NCI-H2029 treated with DMSO at 0.1 percent for 48 hours (cell line): ENCODE measurements at places on chromosomes 5 and 9.

GRCh38 chr9:22469928-22470544 lies 23.4 kb downstream of the DMRTA1 start:
- DNase-seq = peak; percentile 69

- DNase-seq = no peak
Measured at GRCh38 chr9:12463641-12464040, 229.5 kb upstream of the TYRP1 start.

- peak; percentile 3 for DNase-seq
Measured at GRCh38 chr5:32507738-32508434, 63.3 kb upstream of the ZFR start.

GRCh38 chr9:92369075-92369474 lies 35.3 kb downstream of the OGN start:
- no peak for DNase-seq

GRCh38 chr5:56814963-56815657 lies at the start of gene MAP3K1:
MAP3K1 (plus strand) TSS chr5:56815549; CDS start chr5:56815574, 25 bp downstream.
- peak; percentile 34 for DNase-seq

DNA sequence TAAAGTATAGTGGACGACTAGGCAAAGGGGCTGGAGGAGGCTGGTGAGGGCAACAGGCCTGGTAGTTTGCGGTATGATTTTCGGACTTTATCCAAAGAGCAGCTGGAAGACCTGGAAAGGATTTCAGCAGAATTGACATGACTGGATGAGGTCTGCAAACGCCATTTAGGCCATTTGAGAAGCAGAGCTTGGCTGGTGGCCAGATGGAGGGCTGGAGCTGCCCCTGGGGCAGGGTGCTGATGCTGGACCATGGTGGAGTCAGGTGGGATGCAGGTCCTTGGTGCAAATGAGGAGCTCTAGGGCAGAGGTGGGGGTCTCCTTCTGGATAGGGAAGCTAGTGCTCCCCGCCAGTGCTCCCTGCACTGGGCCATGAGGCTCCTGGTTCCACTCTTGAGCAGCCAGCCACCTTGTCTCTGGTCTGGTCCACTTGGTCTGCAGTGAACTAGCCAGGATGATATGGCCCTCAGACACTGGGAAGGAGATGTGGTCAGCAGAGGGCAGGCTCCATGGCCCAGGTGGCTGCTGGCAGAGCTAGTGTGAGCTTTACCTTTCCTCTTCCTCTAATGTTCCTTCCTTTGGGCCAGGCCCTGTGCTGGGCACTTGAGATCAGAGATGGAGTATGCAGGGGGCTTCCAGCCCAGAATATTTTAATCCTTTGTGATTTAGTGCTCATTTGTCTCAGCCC lies 31.4 kb downstream of the COL27A1 start:
- no peak for DNase-seq

DNA sequence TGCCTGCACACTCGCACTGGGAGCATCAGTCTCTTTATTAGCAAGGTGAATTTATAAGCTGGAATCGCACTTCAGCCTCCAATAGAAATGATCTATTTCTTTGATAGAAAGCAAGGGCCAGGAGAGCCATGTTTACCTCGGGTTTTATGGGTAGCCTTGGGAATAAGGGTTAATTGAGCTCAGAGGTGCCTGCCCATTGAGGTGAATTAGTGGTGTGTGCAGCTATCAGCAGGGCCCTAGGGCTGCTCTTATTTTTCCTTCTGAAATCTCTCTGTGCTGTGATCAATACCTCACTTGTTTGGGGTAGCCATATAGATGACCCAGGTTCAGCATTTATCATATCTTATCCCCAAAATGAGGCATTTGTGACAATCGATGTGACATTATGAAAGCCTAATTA lies 297.8 kb downstream of the EBF1 start:
- no peak for DNase-seq

DNA sequence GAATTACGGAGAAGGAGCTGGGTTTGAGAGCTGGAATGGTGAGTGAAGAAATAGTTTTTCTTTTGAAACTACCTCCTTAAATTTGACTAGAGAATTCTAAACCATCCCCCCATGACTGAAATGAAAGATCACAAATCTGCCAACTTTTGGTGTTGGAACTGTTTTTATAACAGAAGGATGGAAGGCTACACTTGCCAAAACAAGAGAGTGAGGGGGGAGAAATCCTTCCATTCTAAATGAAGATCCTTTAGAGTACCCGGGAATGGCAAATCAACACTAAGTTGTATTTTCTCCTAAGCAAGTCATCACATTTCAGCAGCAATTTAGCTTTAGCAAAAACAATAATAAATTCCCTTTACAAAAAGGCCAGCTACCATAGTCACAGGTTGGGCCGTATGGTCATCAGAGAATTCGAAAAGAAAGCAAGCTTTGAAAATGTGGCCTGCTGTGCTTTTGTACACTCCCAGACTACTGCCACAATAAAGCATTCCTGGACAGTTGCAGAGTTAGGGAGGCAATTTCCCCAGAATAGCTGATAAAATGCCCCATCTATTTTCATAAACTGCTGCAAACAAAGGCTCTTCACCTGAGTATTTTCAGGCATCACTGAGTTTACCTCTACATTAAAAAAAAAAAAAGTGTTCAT lies 25.0 kb upstream of the FREM1 start:
- DNase-seq = no peak

GRCh38 chr5:137734962-137735554 lies 831 bp downstream of the KLHL3 start:
- DNase-seq = no peak

DNA sequence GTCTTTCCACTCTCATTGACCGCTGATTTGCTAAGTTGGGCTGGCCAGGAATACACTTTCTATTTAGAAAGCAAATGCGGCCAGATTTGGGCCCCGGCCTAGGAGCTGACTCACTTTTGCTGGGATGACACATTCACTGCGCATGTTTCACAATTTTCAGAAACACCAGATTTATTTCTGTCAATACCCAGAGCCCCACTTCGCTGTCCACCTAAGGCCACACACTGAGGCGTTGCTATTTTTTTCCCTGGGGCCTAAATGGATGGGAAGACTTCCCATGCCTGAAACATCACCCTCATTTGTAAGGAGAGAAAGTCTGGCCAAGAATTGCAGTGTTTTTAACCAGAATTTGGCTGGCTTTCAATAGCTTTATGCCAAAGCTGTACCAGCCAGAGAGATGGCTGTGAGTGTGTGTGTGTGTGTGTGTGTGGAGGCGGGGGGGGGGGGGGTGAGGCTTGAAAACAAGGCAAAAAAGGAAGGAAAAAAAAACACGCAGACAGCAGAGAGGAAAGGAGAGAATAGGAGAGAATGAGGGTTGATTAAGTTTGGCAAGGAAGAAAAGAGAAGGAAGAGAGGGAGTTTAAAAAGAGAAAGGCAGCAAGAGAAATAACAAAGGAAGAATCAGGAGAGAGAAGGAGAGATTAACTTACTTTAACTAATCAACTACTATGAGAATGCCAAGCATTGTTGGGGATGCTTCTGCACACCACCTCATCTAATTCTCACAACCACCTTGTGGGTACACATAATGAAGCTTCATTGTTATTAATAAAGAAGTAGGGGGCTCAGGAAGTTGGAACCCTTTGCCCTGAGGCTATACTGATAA lies 261.4 kb upstream of the KLF4 start:
- peak; percentile 17 for DNase-seq

- no peak for DNase-seq
Measured at GRCh38 chr9:32456564-32456963, 69.4 kb downstream of the RIGI start.

DNA sequence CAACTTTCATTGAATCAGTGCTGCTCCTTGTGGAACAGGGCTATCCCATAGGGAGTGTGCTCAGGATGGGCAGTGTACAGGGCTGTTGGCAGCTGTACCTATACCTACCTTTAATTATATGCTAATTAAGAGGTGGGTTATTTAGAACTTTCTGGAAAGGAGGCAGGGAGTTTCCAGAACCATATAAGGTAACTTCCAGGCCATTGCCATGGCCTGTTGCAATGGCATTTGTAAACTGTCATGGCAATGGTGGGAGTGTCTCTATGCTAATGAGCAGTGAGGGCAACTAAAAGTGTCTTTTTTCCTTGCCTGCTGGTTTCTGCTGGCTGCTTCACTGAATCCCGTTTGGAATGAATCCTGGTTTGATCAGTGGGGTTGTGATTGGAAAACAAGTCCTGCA lies 2.3 kb upstream of the ARHGAP26 start:
- DNase-seq = no peak

- no peak for DNase-seq
Measured at GRCh38 chr5:111268300-111268699, 44.1 kb downstream of the CAMK4 start.

DNA sequence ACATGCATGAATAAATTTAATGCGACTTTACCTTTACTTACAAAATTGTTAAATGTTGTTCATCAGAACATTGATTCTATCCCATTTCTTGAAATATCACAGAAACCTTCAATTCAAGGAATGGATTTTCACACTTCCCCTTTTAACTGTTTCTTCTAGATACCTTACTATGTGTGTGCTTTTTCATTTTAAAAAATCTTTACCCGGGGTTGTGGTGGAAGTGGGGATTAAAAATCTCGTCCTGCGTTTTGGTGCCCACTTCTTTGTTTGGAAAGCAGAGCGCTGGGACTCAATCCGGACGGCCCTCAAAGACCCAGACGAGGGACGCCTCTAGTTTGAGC lies 5.8 kb upstream of the MEF2C start:
- no peak for DNase-seq

- DNase-seq = no peak
Measured at GRCh38 chr9:16869882-16870595, 431 bp downstream of the BNC2 start.

DNA sequence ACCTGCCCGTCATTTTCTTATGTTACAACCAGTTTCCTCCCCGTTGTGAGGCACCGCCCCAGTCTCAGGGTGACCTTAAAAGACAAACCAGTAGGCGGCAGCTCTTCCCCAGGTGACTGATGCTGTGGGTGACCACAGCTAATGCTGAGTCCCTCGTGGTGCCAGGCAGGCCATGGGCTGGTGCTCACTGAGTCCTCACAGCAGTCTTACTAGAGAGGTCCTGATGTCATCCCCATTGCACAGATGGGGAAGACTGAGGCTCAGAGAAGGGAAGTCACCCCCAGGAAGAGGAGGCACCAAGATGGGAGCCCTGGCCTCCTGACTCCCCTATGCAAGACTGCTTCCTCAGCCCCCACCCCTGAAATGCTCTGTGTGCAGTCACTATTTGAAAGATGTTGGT lies 978 bp downstream of the CFAP157 start:
- DNase-seq = no peak

- no peak for DNase-seq
Measured at GRCh38 chr5:88159591-88159990, 109.1 kb downstream of the TMEM161B start.

DNA sequence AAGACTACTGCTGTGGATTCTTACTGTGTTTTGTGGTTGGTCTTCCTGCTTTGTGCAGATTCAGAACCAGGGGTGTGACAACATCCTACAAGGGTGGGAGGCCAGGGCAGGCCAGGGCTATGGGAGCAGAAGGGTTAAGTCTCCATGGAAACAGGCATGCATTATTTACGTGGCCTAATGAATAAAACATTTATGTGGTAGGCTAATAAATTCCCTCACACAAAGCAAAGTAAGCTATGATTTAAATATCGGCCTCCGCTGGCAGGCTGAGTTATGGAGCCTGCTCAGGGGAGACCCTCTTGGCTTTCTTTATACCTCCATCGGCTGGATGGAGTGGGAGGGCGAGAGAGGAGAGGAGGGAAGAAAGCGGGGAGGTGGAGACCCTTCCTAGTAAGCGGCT lies 230.3 kb upstream of the MVB12B start:
- DNase-seq = no peak

- peak; percentile 62 for DNase-seq
Measured at GRCh38 chr9:75088646-75089372, 495 bp downstream of the OSTF1 start.

DNA sequence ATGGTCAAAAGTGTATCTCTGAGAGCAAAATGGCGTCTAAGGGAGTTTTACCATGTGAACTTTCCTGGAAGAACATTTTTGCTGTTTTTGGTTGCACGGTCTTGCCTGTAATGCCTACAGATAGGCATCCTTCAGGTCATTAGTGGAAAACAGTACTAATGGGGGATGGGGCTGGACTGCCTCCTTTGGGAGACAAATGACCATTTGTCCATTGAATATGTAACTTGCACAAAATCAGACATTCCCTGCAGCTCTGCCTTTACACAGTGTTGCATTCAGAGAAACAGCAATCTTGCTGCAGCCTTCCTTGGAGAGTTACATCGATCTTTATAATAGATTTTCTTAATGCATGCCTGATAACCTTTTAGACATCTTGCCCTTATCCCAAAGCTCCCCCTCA lies 138.5 kb upstream of the EGFLAM start:
- no peak for DNase-seq

DNA sequence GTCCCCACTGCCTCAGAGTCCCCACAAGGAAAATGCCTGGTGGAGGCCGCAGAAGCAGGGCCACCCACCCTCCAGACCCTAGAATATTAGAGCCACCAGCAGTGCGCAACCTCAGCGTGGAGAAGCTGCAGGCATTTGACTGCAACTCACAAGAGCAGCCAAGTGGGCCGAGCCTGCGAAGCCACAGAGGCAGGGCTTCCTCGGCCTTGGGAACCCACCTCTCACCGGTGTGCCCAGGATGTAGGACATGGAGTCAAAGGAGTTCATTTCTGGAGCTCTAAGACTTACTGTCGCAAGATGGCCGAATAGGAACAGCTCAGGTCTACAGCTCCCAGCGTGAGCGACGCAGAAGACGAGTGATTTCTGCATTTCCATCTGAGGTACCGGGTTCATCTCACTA lies 397.9 kb upstream of the PIK3R1 start:
- DNase-seq = no peak

GRCh38 chr5:98593418-98593817 lies 180.0 kb upstream of the RGMB start:
- DNase-seq = no peak

DNA sequence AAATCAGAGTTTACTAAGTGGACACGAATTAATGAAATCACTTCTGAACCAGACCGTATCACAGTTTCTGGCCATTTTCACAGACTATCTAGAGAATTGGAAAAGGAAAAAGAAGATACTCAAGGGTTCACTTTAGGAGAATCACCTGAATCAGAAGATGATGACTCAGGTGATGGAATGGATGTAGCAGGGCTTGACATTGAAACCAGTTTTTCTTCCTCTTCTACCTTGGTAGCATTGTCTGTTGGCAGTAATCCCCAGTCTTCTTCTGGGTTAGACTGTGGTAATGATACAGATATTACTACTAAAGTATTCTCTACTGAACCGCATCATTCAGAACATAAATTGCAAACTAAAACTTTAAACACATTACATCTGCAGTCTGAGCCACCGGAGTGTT lies 38.5 kb downstream of the ICE1 start:
- no peak for DNase-seq

GRCh38 chr5:71937921-71938698 lies 169.2 kb upstream of the MAP1B start:
- DNase-seq = no peak

GRCh38 chr5:161314033-161314432 lies 232.5 kb downstream of the GABRB2 start:
- DNase-seq = no peak

GRCh38 chr5:113081881-113082546 lies 105.4 kb downstream of the DCP2 start:
- no peak for DNase-seq

- no peak for DNase-seq
Measured at GRCh38 chr5:31477516-31477915, 54.4 kb downstream of the DROSHA start.
